ENCODE measurements at places on chromosomes 3 and 15.

DNA sequence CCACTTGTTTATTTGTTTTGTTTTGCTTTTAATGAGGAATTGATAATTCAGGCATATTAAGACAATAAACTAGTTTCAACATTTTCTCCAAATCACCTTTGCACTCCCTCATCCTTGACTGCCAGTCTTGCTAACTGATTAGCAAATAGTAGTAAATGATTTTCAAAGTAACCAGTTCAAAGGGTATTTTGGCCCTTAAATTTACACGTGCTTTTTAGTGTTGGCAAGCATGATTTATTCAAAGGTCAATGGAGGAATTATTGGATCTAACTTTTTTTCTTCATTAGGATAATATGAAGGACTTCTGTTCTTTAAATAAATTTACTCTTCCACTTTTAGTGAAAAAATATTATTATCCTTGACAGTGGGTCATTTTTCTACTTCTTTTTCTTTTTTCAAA is 53.8 kb downstream of the BCHE start:
- DNase-seq = no peak
- no peaks in the 10 kb centered on the region for H3K4me1 ChIP-seq
- no peak overlapping the region for H3K27ac ChIP-seq
- H3K36me3 ChIP-seq = peaks cover 2% of the 10 kb centered on the region
- no peak overlapping the region for H3K4me3 ChIP-seq

DNA sequence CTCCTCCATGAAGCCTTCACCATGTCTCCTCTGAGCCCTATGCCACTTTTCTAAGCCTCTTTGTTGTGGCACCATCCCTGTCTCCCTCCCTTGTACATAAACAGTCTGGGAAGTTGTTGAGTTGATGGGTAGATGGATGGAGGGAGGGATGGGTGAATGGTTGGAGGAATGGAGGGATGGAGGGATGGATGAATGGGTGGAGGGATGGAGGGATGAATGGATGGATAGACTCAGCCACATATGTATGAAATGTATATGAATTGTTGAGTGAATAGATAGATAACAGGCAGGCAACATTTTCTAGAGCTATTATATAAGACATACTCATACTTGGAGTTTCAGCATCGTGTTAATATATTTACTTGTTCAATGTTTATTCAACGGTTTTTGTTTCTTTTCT is 58.3 kb upstream of the HES1 start:
- H3K36me3 ChIP-seq = no peaks in the 10 kb centered on the region
- no peak overlapping the region for H3K4me3 ChIP-seq
- H3K27me3 ChIP-seq = peaks cover 5% of the 10 kb centered on the region
- H3K4me1 ChIP-seq = peaks cover 46% of the 10 kb centered on the region
- H3K27ac ChIP-seq = no peak overlapping the region

- peak; percentile 85 for DNase-seq
- peaks cover 4% of the 10 kb centered on the region for H3K4me1 ChIP-seq
- H3K4me3 ChIP-seq = peak overlapping the region; percentile 16
- no peaks in the 10 kb centered on the region for H3K27me3 ChIP-seq
Measured at GRCh38 chr3:63960048-63960711, 48.0 kb upstream of the SCAANT1 start.

DNA sequence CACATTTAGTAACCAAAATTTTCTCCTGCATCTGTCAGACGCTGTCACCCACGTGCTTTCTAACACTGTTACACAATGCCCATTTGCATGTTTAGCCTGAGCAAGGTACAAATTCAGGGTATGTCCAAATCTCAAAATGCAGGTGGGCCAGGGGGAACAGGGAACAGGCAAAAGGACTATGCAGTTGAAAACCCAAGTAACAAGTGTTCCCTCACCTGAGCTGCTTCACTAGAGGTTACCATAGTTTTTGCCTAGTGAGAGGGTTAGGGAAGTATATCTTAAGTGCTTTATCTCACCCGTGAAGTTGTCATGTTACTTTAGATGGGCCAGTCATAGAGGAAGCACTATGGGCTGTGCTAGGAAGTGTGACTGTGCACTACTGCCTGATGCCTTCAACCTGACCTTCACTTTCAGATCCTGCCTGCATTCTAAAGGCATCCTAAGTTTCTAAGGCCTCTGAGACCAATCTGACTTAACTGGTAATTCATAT is 6.0 kb upstream of the TMEM87A start:
- peaks cover 26% of the 10 kb centered on the region for H3K36me3 ChIP-seq
- H3K4me1 ChIP-seq = peaks cover 11% of the 10 kb centered on the region
- DNase-seq = no peak

DNA sequence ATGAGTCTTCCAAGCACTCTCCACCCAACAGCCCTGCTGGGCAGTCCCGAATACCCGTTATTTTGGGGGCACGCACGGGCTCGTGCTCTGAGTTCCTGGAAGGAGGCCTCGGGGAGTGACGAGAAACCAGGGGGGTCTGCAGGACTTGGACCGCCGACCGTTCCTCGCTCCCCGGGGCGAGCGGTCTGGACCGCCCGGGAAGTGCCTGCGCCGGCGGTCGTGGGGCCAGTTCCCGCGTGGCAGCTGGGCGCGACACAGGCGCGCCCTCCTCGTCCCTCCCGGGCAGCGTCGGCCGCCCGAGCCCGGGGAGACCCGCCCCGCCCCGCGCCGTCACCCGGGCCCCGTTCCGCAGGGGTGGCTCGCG is 387 bp downstream of the GNB4 start:
- peak overlapping the region; percentile 94 for H3K27ac ChIP-seq
- H3K4me3 ChIP-seq = peak overlapping the region; percentile 64
- no peaks in the 10 kb centered on the region for H3K27me3 ChIP-seq
- DNase-seq = peak; percentile 79
- peaks cover 6% of the 10 kb centered on the region for H3K36me3 ChIP-seq

DNA sequence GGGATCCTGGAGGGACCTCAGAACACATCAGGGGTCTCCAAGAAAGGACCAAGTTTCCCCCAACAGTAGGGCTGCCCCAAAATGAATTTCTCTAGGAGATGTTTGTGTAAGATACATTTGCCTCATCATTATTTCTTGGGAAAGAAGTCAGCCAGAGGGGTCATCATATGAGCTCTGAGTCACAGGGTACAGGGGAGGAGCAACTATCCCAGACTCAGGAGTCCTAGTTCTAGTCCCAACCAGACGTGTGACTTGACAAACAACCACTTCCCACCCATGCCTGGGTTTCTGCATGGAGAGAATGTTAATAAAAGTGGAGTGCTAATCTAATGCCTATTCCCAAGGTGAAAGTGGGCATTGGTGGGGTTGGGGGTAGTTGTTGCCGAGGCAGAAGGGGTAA is 144.1 kb downstream of the ALDH1A2 start:
- H3K27ac ChIP-seq = no peak overlapping the region
- H3K4me1 ChIP-seq = peaks cover 28% of the 10 kb centered on the region
- DNase-seq = no peak
- H3K36me3 ChIP-seq = no peaks in the 10 kb centered on the region

DNA sequence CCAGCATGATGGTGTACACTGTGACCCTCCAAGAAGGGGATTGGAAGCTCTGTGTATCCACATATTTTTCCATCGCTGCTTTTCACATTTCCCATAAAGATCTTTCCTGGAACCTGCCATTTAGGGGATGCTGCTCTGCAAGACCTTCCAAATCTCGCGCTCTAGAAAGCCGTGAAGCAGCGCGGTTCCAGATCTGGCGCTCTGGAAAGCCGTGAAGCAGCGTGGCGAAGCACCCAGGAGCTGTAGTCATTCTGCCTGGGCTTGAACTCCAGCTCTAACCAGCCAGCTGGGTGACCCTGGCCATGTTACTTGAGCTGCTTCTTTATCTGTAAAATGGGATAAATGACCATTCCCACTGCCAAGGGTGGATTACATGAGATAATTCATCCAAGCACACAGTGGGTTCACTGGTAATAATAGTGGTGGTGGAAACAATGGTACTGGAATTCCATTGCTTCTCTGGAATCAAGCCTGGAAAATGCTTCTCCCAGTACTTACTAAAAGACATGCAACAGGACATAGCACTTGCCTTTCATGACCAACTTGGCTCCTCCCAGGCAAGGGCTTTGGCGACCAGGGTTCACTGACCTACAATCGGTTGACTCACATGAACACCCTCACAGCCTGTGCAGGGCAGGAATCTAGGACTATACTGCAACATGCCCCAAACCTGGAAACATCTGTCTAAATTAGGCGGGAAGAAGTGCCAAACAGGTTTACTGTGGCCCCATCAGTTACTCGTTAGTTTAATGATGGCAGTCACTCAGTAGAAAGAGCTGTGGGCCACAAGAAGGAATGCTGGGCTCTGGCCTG is 70.7 kb downstream of the XXYLT1 start:
- no peak for DNase-seq
- H3K27ac ChIP-seq = no peak overlapping the region
- peaks cover 28% of the 10 kb centered on the region for H3K4me1 ChIP-seq
- H3K27me3 ChIP-seq = no peaks in the 10 kb centered on the region
- no peak overlapping the region for H3K4me3 ChIP-seq

GRCh38 chr3:8869613-8870012 is 93.7 kb downstream of the RAD18 start:
- H3K27ac ChIP-seq = no peak overlapping the region
- DNase-seq = no peak
- peaks cover 3% of the 10 kb centered on the region for H3K4me1 ChIP-seq
- H3K4me3 ChIP-seq = no peak overlapping the region
- H3K36me3 ChIP-seq = no peaks in the 10 kb centered on the region
- no peaks in the 10 kb centered on the region for H3K27me3 ChIP-seq

DNA sequence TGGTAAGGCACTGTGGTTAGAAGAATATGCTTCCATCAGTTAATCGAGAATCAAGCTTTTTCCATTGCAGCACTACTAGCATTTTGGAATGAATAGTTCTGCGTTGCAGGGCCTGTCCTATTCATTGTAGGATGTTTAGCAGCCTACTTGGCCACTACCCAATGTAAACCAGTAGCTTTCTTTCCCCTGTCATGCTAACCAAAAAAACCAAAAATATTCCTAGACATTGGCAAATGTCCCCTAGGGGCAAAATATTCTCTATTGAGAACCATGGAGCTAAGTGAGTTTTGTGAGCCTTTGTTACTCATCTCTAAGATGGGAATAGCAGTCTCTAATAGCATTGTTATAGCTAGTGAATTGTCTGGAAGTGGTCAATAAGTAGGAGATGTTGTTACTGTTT is 187.2 kb downstream of the CADPS start:
- H3K27me3 ChIP-seq = no peaks in the 10 kb centered on the region
- no peak overlapping the region for H3K27ac ChIP-seq
- no peak overlapping the region for H3K4me3 ChIP-seq

DNA sequence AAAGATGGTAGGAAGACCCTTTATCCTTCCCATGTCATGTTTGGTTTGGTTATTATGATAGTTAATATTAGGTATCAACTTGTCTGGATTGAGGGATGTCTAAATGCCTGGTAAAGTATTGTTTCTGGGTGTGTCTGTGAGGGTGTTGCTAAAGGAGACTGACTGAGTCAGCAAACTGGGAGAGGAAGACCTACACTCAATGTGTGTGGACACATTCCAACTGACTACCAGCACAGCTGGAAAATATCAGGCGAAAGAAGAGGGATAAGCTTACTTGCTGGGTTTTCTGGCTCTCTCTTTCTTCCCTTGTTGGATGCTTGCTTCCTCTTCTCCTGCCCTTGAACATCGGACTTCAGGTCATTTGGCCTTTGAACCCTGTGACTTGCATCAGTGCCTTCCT is 1227.6 kb upstream of the EPHA6 start:
- H3K4me3 ChIP-seq = no peak overlapping the region
- no peak overlapping the region for H3K27ac ChIP-seq
- no peaks in the 10 kb centered on the region for H3K36me3 ChIP-seq
- no peaks in the 10 kb centered on the region for H3K4me1 ChIP-seq
- H3K27me3 ChIP-seq = no peaks in the 10 kb centered on the region
